Liver (tissue), 10 donors: ENCODE measurements at places on chromosomes 3 and 15. TPM values are rescaled to one million over a fixed set of nuclear protein-coding genes. Genes with fewer than 3 reads are reported as not detected.

DNA sequence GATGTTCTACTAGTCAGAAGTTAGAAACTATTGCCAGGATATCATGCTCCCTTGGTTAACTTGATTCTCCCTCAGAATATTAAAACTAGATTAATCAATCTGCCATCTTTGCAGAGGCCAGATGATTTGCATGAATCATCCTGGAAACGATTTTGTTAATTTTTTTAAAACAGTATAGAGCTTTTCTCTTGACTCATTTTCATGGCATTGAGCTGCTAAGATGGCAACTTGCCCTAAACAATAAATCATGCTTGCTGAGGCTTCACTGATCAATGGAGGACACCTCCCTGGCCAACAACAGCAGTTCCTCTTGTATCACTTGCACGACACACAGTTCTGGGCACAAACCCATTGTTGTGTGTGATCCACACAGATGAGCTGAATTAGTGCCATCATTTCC lies 109.1 kb downstream of the COL6A6 start:
- no peak for DNase-seq

Gene IL17RE
- 1.1 TPM for total RNA-seq

Gene WWTR1
- 11.8 TPM for total RNA-seq

- no peak for DNase-seq
These were observed 41.6 kb downstream of the CPA3 start for GRCh38 chr3:148906667-148907066.

DNA sequence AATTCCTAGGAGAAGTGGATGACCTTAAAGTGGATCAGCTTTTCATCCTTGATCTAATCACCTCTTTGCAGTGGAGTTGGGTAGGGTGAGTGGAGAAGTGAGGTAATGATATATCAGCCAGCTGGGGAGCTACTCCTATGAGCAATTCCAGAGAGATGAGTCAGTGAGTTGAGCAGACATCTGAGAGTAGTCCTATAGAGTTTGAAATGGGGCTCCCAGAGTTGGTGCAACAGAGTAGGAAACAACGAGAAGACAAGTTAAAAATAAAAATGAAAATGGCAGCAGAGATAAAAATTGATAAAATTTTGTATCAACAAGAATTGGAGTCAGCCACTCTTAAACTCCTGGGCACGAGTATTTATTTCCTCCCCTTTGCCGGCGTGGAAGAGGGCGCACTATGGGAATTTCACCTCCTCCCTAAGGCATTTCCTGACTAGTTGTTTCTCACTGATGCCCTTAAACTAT lies 150.8 kb upstream of the DPH6 start:
- DNase-seq, result no peak

- DNase-seq, result no peak
These were observed 52.4 kb downstream of the SUCNR1 start for GRCh38 chr3:151925876-151926275.

DNA sequence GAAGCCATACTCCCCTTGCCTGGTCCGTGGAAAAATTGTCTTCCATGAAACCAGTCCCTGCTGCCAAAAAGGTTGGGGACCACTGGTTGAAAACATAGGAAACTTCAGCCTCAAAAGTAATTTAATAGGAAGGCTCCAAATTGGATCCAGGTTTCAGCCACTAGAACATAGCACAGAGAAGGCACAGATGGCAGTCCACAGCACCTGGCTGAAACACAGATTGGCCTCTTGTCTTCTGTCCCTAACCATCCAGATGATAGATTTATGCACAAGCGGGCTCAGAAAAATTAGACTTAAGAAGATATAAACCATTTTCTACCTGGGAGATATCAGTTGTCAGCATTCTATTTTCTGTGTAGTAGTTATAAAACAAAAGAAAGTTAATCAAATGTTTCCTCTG lies 397.1 kb downstream of the CNTN4 start:
- DNase-seq, result no peak

Gene NEK10
- total RNA-seq, result 2.1 TPM

- peak; percentile 66 for DNase-seq
These were observed 69.0 kb downstream of the RAB7A start for GRCh38 chr3:128794770-128795649.
